ENCODE measurements at places on chromosomes 1 and 21.

DNA sequence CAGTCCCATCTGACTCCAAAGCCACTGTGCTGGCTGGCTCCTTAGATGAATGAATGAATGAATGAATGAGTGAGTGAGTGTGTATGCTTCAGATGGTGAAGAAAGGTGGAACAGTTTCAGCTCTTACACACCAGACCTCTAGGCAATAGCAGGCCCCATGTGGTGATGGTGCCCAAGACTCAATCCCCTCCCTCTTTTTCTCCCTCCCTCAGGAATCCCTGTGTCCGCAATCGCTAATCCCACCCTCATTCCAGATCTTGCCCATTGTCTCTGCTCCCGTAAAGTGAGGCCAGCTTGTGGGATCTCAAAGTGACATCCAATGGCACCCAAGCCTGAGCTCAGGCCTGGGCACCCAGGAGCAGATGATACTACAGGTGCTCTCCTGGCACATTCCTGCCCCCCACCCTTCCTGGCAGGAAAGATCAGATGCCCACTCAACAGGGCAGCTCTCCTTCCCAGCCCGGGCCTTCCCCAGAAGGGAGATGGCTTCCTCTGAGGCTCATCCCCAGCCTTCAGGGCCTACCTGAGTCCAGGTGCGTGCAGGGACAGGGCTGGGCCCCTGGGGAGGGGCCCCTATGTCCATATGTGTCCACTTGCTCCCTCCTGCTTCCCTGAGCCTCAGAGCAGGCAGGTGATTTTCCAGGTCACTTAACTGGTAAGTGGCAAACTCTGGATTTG lies 106.4 kb downstream of the HMGB4 start:
- DNase-seq, result no peak

DNA sequence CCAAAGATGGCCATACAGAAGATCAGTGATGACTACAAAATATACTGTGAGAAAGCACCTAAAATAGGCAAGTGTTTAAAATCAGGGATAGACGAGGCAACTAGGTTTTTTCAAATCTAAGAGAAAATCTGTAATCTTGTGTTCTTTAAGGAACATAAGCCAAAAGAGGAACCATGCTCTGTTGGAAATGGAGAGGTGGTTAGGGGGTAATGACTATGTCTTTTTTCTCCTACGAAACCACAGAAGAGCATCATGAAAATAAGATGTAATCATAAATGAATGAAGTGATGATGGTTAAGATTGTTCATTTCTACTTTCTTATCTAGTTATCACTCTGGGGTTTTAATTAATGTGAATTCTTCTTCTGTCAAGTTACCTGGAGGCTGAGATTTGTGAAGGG lies 43.1 kb downstream of the RGSL1 start:
- DNase-seq, result no peak

- DNase-seq, result peak; percentile 14
Observed at GRCh38 chr1:50232336-50232735, 123.6 kb downstream of the ELAVL4 start.

- DNase-seq, result no peak
Observed at GRCh38 chr21:40635391-40635790, 211.6 kb downstream of the DSCAM start.

- no peak for DNase-seq
Observed at GRCh38 chr1:66951513-66951912, 26.7 kb downstream of the MIER1 start.

GRCh38 chr21:34129039-34129891 lies 55.9 kb downstream of the MRPS6 start:
- peak; percentile 14 for DNase-seq

GRCh38 chr1:202952099-202952498 lies 6.0 kb downstream of the ADIPOR1 start:
- DNase-seq, result no peak

DNA sequence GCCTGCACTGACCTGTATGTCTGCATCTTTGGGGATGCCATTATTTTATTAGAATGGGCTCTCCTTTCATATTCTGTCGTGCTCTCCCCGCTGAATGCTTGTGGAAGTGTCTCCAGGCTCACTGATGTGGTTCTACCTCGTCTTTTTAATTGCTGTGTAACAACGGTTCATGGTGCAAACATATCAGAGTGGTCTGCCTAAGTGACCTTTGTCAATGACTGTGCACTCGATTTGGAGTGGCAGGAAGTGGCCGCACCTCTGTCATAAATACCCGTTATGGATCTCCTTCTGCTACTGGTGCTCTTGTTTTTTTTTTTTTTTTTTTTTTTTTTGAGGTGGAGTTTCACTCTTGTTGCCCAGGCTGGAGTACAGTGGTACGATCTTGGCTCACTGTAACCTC lies 38.3 kb downstream of the SPSB1 start:
- DNase-seq, result no peak

DNA sequence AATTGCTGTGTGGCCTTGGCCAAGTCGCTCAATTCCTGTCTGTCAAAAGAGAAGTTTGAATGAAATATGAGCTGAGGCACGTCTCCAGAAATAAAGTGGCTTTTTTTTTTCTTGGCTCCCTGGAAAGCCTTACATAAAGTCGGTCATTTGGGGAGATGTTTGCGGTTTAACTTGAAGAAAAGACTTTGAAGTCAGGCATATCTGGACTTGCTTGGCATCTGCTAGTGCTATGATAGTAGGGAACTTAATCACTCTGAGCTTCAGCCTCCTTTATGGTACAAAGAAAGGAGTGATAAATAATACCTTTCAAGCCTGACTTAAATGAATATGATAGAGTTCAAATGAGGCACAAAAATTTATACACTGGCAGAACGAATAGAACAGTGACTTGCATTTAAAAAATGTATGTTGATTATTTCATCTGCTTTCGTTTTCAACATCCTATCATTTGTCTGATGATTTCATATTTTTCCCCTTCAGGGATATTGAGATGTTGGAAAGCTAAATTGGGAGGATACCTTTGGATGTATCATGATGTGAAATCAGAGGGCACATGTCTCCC lies 60.2 kb downstream of the FASLG start:
- DNase-seq, result peak; percentile 37

GRCh38 chr1:20476265-20477038 lies 9.6 kb downstream of the CAMK2N1 start:
- peak; percentile 72 for DNase-seq

GRCh38 chr1:180889325-180889724 lies 23.4 kb upstream of the KIAA1614 start:
- DNase-seq, result no peak

DNA sequence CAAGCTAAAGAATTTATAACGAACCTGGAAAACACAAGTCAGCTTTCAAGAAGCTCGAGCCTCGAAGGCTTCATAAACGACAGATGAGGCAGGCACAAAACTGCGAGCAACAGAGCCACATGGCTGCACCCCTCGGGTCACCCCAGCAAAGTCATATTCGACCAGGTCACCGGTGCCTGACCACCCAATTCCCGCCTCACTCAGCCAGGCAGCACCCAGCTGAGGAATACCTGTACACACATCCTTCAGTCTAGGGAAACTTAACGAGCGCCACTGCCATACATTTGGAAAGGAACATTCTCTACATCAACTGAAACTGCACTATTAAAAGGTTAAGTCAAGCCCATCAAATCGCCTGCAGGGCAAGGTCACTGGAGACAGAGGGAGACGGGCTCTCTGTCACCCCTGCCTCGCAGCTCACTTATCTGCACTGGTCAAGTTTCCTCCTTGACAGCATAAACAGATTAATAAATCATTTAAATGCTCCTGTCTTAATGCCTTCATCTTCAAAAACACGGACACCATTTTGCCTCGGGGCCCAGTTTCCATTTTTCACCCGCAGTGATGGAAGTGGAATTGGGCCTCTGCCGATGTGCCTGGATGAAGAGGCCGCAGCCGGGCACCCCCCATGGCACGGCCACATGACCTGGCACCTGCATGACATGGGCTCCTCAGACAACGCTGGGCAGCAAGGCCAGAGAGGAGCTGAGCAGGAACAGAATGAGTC lies 20.6 kb downstream of the NPHP4 start:
- DNase-seq, result no peak

DNA sequence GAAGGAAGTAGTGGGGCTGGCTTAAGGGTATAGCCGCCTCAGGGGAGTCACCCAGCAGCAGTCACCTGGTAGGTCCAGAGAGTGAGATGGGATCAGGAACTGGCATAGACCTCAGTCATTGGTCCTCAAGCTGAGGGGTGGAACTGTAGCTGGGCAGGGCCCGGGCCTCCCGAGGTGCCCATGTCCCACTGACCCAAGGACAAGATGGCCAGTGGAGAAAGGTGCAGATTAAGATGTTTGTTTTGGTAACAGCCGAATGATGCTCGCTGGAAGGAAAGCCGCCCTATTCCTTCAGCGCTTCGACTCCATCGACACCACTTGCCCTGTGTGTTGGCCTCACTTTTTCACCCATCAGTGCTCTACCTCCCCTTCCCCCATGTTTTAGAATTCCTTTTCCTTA lies 16.4 kb downstream of the COL9A2 start:
- DNase-seq, result no peak

DNA sequence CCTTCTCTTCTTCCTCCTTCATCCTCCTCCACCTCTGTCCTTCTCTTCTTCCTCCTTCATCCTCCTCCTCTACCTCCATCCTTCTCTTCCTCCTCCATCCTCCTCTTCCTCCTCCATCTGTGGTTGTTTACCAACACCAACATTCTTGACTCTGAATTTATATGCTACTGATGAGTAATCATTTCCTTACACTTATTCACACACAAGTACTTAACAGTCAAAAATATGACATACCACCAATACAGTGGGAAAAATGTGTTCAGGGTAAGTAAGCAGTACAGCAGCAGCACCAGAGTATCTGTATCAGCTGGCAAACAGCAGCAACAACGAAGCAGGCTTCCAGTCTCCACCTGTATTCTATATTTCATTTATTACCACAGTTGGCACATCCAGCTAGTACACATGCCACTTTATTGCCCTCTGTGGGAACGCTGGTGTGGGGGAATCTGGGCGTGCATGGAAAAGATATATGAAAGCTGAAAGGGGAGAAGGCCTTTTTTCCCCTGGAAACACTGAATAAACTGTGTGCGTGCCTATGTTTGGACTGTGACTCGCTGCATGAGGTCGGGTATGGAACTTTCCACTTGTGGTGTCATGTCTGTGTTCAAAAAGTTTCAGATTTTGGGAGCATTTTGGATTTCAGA lies 16.0 kb downstream of the ADSS2 start:
- DNase-seq, result peak; percentile 81

GRCh38 chr1:209490013-209490412 lies 93.5 kb upstream of the CAMK1G start:
- peak; percentile 82 for DNase-seq

- DNase-seq, result no peak
Observed at GRCh38 chr1:228287541-228288425, 79.9 kb downstream of the OBSCN start.

GRCh38 chr1:27303509-27303908 lies 18.5 kb upstream of the TMEM222 start:
- DNase-seq, result no peak

DNA sequence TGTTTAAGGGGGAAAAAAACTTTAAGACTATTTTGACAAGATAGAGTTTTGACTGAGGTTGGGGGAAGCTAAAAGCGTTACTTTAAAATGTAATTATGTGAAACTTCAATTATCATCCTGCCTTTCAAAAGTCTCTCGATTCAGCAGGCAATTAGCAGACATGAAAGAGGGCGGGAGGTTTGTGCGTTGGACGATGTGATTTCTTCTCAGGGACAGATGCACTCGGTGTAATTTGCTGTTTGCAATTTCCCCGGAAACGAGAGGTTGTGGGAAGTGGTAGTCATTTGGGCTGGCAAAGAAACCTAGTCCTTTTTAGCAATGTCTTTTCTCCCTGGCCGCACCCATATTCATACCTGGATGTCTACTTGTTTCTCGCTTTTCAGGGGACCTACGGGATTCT lies 27.1 kb downstream of the KAZN start:
- peak; percentile 35 for DNase-seq

- no peak for DNase-seq
Observed at GRCh38 chr1:24032981-24033380, 52.9 kb upstream of the SRSF10 start.

- DNase-seq, result no peak
Observed at GRCh38 chr1:151509350-151510019, 1.7 kb upstream of the CGN start.

- DNase-seq, result peak; percentile 29
Observed at GRCh38 chr1:42680921-42681683, 1.1 kb upstream of the YBX1 start.

- DNase-seq, result no peak
Observed at GRCh38 chr1:203188686-203189232, 2.3 kb upstream of the CHI3L1 start.

GRCh38 chr1:178004926-178005391 lies 35.1 kb upstream of the SEC16B start:
- DNase-seq, result peak; percentile 59
